Central memory CD8-positive, alpha-beta T cell (primary cell): ENCODE measurements at places on chromosomes 4 and X.

GRCh38 chrX:38004046-38004445 lies 2.3 kb upstream of the SYTL5 start:
- no peak for DNase-seq

DNA sequence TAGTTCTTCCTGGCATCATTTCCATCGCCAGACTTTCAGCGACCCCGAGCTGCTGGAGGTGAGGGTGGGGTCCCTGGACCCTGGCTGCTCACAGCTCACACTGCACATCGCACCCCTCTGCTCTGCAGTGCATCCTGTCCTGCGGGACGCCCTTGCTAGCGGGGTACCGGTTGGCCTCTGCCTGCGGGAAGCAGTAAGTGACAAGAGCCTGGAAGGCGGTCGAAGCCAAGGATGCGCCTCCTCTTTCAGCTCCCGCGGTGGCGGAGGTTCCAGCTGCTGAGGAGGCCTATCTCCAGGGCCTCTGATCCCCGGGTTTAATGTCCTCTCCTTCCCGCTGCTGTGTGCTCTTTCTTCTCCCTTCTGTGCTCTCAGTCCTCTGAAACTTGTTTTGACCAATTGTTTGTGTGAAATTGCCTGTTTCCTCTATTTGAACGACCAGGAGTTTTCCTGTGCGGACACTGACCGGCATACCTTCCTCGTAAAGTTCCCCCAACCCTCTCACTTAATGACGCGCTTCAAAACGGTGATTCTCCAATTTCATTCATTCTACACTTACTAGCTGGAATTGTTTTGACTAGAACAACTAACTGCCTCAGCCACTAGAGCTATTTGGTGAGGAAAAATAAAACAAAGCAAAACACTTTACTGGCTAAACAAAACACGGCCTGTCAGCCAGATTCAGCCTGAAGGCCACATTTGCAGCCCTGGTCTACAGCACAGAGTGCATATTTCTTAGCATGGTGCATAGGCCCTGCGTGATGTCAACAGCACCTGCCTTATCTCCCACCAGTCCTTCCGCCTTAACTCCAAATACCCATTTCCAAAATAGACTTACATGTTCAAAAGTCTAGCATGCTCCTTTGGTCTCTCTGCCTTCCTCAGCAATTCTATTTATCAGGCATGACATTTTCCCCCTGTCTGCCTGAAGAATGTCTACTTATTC lies 28.0 kb downstream of the MGAT4D start:
- no peak for DNase-seq

DNA sequence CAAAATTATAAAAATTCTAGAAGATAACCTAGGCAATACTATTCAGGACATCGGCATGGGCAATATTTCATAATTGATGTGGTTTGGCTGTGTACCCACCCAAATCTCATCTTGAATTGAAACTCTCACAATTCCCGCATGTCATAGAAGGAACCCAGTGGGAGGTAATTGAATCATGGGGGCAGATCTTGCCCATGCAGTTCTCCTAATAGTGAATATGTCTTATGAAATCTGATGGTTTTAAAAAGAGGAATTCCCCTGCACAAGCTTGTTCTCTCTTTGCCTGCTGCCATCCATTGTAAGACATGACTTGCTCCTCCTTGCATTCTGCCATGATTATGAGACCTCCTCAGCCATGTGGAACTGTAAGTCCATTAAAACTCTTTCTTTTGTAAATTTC lies 77.7 kb downstream of the DDX60 start:
- DNase-seq: no peak

GRCh38 chrX:103197721-103198306 lies 17.1 kb upstream of the BEX4 start:
- no peak for DNase-seq

DNA sequence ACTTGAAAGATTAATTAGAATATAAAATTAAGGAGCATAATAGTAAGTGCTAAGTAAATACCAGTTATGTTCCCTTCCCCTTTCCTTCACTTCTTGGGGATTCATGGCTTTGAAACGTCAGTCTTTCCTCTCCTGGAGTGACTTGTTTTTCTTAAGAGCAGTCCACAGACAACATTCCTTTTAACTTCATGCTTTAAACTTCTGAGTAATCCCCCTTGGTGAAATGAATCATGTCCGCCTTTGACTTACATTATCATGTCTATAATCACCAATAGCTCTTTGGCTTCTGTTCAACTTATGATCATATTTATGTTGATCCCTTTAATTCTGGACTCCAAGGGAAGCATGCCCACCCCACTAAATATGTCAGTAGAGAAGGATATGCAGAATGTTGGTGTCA lies 1012.1 kb upstream of the SLIT2 start:
- no peak for DNase-seq

DNA sequence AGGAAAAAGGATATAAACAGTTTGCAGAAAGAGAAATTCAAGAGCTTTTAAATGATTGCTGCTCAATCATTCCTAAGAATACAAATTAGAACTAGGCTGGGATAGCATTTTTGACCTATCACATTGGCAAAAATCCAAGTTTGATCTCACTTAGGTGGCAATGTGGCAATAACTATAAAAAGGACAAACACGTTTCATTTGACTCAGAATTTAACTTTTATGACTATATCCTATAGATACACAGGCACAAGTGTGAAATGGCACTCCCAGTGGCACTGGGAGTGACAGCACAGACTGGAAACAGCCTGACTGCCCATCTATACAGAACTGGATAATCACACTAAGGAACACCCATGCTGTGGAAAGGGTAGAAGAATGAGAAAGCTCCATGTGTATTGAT lies 11.1 kb downstream of the CENPU start:
- no peak for DNase-seq

GRCh38 chrX:102546828-102547493 lies 30.4 kb upstream of the TMSB15A start:
- DNase-seq: no peak

DNA sequence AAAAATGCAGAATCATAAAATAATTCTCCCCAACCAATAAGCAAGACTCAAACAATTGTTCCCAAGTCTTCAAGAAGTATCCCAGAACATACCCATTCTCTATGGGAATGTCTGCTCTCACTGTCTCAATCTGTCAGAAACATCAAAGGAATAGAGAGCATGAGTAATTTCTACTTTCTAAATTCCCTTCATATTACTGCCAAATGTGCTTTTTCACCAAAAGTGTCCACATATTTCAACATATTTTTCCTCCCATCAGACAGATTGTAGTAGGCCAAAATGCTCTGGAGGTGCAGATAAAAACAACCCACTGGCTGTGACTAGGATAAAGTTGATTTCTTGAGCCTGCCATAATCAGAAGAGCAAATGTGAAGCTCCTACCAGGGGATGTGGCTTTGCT lies 692.0 kb upstream of the FAM241A start:
- no peak for DNase-seq
